ENCODE measurements at places on chromosomes 5 and 9. TPM values are rescaled to one million over a fixed set of nuclear protein-coding genes. Genes with fewer than 3 reads are reported as not detected.

Gene STPG3
- polyA plus RNA-seq: not detected

Gene NTNG2
- polyA plus RNA-seq: 0.54 TPM

Gene PCDHB14
- polyA plus RNA-seq: not detected

Gene C9orf153
- polyA plus RNA-seq: not detected

Gene ARHGEF37
- polyA plus RNA-seq: 2.8 TPM

Gene CTXN3
- polyA plus RNA-seq: not detected

Gene IFNA2
- polyA plus RNA-seq: not detected

Gene KIF27
- polyA plus RNA-seq: 1.1 TPM

Gene C7
- 6.2 TPM for polyA plus RNA-seq

Gene FAM200C
- polyA plus RNA-seq: 4.9 TPM

Gene ZNF658
- polyA plus RNA-seq: 1.1 TPM

Gene IRGM
- polyA plus RNA-seq: not detected

Gene LECT2
- not detected for polyA plus RNA-seq

Gene AP3S1
- polyA plus RNA-seq: 149 TPM

Gene NUP214
- 35.6 TPM for polyA plus RNA-seq

Gene OSMR
- 0.22 TPM for polyA plus RNA-seq

Gene GFI1B
- polyA plus RNA-seq: 1.4 TPM

Gene TXNDC15
- 30.4 TPM for polyA plus RNA-seq

Gene IL13
- not detected for polyA plus RNA-seq

Gene NRG2
- not detected for polyA plus RNA-seq

Gene THOC3
- 34.3 TPM for polyA plus RNA-seq

Gene TMEM252
- polyA plus RNA-seq: not detected

Gene CDH10
- not detected for polyA plus RNA-seq

Gene STK32A
- polyA plus RNA-seq: 0.27 TPM

Gene NSUN2
- 74.8 TPM for polyA plus RNA-seq

Gene FCN2
- not detected for polyA plus RNA-seq

Gene MZB1
- polyA plus RNA-seq: 13.9 TPM

Gene MAPK9
- polyA plus RNA-seq: 18.4 TPM

Gene AIF1L
- 1.4 TPM for polyA plus RNA-seq

Gene BHMT2
- 2.2 TPM for polyA plus RNA-seq

Gene QRFP
- 0.37 TPM for polyA plus RNA-seq

Gene INSL6
- not detected for polyA plus RNA-seq

Gene CNTFR
- 3.0 TPM for polyA plus RNA-seq

Gene FGF18
- 0.54 TPM for polyA plus RNA-seq

Gene ANKRD55
- polyA plus RNA-seq: 0.10 TPM

Gene CD74
- polyA plus RNA-seq: 288 TPM

Gene SLC22A5
- 9.4 TPM for polyA plus RNA-seq

Gene TLE1
- polyA plus RNA-seq: 5.9 TPM

Gene ADAMTS19
- not detected for polyA plus RNA-seq

Gene HTR4
- polyA plus RNA-seq: 5.6 TPM

Gene GPR150
- 2.1 TPM for polyA plus RNA-seq

Gene KCNIP1
- not detected for polyA plus RNA-seq

Gene NIM1K
- not detected for polyA plus RNA-seq

Gene FASTKD3
- 28.9 TPM for polyA plus RNA-seq

Gene INSYN2B
- polyA plus RNA-seq: 0.01 TPM
